Substantia nigra (tissue), 51 donors: ENCODE measurements at places on chromosomes 11 and 22.

GRCh38 chr11:8097062-8097461 lies 16.1 kb downstream of the TUB start:
- no peak for DNase-seq

DNA sequence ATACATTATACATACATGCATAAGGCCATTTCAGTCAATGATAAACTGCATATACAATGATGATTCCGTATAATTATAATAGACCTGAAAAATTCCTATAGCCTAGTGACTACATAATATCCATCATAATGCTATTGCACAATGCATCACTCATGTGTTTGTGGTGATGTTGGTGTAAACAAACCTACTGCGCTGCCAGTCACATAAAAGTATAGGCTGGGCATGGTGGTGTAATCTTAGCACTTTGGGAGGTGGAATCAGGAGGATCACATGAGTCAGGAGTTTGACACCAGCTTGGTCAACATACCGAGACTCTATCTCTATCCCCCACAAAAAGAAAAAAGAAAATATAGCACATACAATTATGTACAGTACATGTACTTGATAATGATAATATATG lies 163.7 kb upstream of the DDI1 start:
- DNase-seq, result no peak

DNA sequence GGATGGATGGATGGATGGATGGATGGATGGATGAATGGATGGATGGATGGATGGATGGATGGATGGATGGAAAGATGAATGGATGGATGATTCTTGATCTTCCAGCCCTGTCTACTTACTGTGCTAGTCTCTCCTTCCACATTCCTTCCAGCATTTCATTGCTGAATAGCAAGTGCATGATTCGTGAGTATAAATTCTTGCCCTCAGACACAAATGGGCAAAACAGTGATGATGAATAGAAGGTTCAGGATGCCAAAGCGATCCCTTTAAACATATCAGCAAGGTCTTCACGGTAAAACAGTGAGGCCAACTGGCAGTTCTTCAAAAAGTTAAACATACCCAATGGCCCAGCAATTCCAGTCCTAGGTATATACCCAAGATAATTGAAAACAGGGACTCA lies 400.2 kb downstream of the MN1 start:
- no peak for DNase-seq

DNA sequence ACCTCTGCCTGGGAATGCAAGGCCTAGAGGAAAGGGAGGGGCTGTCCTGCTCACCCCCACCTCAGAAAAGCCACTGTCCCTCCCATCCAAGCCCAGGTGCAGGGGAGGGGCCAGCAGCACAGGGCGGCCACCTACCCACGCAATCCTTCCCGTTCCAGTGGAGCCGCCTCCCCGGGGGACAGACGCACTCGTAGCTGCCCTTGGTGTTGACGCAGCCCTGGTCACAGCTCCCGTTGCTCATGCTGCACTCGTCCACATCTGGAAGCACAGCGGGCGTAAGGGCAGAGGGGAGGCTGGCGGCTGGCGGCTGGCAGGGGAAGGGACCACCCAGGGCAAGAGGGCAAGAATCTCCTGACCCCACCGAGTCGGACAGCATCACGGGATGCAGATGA lies 40.3 kb upstream of the TTLL12 start:
- no peak for DNase-seq

DNA sequence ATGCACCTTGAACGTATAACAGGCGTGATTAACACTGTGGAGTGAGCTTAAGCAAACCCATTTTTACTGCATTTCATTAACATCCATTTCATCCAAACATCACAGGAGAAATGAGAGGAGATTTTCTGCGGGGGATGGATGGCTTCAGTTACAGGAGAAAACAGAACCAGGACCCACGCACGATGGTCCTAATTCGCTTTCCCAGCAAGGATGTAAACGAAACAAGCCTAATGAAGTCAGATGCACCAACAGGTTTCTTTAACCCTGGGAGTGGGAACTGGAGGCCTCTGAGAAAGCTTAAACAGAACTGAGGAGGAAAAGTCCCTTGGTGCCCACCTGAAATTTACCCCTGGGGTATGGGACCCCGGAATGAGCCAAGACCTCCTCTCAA lies 2.7 kb downstream of the CADM1 start:
- DNase-seq, result no peak

DNA sequence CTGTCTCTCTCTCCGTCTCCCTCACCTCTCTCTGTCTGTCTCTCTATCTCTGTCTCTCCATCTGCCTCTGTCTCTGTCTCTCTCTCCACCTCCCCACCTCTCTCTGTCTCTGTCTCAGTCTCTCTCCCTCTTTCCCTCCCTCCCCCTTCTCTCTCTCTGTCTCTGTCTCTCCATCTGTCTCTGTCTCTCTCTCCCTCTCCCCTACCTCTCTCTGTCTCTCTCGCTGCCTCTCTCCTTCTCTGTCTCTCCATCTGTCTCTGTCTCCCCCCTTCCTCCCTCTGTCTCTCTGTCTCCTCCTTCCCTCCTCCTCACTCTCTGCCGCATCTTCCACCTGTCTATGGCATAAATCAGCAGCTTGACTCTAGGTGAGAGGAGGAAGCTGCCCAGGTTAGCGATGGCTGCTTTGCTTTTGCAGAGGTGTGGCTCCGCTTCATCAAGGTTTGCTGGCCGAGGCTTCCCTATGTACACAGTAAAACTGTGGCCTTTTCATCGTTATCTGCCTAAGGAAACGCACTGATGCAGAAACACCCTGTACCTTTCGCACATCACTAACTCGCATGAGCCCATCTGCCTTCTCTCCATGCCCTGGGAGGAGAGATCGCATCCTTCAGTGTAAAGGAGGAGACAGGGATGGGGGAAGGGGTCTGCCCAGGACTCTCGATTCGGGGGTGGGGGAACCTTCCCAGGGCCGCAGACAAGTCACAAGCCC lies 44.5 kb downstream of the ANO1 start:
- no peak for DNase-seq

DNA sequence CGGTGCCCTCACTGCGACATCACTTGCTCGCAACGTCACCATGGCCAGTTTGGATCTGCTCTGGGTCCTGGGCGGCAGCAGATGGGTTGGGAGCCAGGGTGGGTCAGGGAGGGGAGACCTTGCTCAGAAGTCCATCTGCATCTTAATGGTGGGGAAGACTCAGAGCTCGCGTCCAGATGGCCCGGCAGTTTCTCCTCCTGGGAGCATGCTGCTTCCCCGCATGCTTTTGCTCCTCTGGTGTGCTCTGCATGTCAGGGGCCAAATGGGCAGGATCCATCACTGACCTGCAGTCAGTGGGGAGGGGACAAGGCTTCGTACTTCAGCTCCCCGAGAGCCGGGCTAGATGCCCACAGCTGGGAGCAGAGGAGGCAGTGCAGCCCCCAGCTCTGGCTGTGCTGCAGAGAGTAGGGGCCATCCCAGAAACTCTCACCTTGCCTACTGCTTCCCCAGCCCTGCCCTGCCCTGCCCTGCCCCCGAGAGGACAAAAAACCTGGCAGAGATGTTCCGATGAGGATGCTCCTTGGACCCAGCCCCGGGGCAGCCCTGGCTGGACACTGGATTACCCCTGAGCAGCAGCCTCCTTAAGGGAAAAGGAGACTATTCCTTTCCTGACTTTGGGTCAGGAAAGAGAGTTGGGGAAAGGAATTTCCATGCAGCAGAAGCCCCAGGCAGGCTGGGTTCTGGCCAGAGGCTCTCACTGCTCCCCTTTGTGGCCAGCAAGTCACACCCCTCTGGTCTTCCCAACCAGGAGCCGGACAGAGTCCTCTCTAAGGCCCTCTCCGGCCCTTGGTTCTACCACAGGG lies 149.9 kb downstream of the PKNOX2 start:
- DNase-seq, result no peak

- DNase-seq, result no peak
These were observed 5.7 kb downstream of the NF2 start for GRCh38 chr22:29609139-29609538.

DNA sequence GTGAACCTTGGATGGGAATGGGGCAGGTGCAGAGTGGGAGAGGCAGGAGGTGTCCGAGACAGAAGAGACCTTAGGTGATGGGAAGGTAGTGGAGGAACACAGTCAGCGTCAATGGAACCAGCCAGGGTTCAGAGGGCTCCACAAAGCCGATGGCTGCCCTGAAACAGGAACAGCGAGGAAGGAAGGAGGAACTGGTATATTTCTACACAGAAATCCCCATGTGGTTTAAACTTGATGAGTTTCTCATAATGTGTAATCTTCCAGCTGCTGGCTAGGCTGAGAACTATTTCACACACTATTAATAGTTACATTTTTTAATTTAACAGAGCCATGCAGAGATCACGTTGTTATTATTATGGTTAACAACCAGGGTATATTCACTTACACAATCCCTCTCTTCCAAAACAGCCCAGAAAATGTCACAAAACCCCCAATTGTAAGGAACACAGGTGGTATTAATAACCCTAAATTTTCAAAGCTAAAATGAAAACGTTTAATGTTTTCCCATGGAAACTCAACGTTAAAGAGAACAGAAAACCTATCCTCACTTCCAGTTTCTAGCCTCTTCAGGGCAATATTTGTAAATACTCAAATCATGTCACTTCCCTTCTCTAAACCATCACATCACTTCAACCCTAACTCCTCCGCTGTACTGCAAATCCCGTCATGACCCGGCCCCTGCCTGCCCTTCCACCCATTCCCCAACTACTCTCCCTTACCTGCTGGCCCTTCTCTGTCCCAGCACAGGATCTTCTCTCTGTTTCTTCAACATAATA lies 74.5 kb upstream of the ARFGAP3 start:
- DNase-seq, result no peak

DNA sequence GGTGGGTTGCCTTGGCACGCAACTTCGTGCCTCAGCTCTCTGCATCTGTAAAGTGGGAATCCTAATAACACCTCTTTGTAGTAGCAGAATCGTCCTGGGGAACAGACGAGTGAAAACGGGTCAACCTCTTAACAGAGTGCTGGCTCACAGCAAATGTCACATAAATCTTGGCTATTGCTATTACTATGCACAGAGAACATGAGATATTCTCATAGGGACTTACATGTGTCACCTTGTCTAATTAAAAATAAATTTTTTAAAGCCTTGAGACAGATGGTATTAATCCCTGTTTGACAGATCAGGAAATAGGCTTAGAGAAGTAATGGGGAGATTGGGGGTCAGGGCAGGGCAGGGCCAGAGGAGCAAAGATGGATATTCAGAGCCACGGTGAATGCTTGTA lies 44.3 kb upstream of the IGSF9B start:
- DNase-seq, result no peak

GRCh38 chr11:746289-747157 lies 741 bp upstream of the TALDO1 start:
- DNase-seq, result no peak

DNA sequence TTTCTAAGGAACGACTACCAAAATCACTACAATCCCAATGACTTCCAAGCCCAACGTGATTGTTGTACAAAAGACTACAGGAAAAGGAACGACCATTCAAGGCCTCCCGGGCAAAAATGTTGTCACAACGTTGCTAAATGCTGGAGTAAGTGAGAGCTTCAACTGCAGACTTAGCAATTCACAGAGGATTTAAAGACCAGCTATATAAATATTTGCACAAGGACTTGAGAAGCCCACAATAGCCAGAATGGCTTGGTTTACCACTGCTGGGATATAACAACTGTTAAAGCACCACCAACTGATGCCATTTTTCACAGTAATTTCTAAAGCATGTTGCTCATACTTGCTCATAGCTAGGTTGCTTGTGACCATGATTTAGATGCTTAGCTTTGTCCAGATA lies 78.3 kb downstream of the EMSY start:
- no peak for DNase-seq

DNA sequence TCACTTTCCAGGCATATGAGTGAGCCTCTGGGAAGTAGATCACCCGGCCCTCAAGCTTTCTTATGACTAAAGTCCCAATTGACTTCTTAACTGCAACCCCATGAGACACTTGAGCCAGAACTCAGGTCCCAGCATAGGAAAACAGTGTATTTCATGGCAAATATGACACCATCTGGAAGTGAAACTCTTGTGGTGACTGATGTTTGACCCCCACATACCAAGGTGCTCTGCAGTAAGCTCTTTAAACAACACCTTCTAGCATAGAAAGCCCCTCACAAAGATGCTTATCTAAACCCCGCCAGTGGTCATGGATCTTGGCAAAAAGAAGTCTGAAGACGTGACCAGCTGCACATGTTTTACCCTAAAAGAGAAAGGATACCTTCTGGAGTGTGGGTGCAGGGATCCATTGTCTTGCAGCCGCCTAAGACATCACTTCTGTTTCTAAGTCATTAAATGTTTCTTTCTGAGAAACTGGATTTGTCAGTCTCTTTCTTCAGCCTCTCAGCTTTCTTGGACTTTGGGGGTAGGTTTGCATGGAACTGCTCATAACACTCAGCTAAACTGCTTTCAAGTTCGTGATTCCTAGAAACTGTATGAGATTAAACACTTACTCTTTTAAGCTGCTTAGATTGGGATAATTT lies 7.4 kb upstream of the PELI3 start:
- DNase-seq, result no peak

DNA sequence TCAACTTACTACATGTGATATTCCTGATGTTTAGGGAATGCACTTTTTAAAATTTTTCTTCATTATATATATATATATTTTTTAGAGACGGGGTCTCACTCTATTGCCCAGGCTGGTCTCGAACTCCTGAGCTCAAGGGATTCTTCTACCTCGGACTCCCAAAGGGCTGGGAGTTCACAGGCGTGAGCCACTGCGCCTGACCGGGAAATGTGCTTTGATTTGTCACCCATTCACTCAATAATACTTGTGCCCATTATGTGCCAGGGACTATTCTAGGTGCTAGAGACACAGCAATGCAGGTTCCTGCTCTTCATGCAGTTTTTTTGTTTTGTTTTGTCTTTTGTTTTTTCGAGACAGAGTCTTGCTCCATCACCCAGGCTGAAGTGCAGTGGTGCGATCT lies 56.1 kb upstream of the INCENP start:
- DNase-seq, result no peak

- no peak for DNase-seq
These were observed 466.4 kb downstream of the MN1 start for GRCh38 chr22:27335102-27335660.

GRCh38 chr11:77801477-77801876 lies 19.0 kb downstream of the RSF1 start:
- no peak for DNase-seq

DNA sequence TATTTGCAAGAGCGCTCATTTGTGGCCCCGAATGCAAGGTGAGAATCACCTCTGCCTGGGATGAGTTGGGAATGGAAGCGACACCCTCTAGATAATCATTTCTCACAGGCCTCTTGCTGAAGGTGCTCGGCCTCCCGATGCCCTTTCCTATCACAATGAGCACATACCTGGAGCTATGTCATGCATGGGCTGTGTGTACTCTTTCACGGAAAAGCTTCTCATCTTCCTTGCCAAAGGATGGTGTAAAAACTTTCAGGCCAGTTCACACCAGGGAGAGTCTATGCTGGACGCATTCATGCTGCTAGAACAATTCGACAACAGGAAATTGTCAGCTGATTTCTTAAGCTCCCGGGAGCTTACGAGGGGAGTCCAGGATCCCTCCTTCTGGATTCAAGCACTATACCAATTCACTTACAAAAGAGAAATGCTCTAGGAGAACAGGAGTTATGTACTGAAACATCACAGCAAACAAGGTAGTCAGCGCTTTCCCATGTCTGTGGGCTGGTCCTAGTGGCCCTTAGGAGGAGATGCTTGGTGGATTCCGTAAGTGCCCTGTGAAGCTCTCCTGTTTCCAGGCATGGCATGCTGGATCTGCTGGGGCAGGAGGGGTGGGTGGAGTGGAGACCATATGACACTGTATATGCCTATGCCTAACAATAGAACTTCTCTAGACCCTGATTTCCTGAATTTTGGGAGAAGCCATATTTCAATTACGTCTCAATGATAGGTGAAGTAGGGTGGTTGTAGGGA lies 53.1 kb upstream of the B3GAT1 start:
- no peak for DNase-seq

- no peak for DNase-seq
These were observed 65.3 kb downstream of the ARFGAP2 start for GRCh38 chr11:47111318-47111804.

GRCh38 chr11:11370255-11370961 lies 17.4 kb upstream of the CSNK2A3 start:
- no peak for DNase-seq
